NCI-H526 treated with DMSO at 0.1 percent for 48 hours (cell line): ENCODE measurements at places on chromosomes 12 and 14.

- DNase-seq: no peak
These were observed 11.0 kb downstream of the ZNF219 start for GRCh38 chr14:21087294-21088091.

- DNase-seq: no peak
These were observed 12.8 kb upstream of the WSB2 start for GRCh38 chr12:118073768-118074167.

GRCh38 chr12:113938471-113938870 lies 27.7 kb downstream of the RBM19 start:
- no peak for DNase-seq

GRCh38 chr12:130787445-130788410 lies 51.3 kb downstream of the STX2 start:
- DNase-seq: peak; percentile 53

- no peak for DNase-seq
These were observed 68.1 kb downstream of the TBC1D30 start for GRCh38 chr12:64892561-64892960.

GRCh38 chr12:130998136-130998535 lies 44.4 kb downstream of the ADGRD1 start:
- no peak for DNase-seq

DNA sequence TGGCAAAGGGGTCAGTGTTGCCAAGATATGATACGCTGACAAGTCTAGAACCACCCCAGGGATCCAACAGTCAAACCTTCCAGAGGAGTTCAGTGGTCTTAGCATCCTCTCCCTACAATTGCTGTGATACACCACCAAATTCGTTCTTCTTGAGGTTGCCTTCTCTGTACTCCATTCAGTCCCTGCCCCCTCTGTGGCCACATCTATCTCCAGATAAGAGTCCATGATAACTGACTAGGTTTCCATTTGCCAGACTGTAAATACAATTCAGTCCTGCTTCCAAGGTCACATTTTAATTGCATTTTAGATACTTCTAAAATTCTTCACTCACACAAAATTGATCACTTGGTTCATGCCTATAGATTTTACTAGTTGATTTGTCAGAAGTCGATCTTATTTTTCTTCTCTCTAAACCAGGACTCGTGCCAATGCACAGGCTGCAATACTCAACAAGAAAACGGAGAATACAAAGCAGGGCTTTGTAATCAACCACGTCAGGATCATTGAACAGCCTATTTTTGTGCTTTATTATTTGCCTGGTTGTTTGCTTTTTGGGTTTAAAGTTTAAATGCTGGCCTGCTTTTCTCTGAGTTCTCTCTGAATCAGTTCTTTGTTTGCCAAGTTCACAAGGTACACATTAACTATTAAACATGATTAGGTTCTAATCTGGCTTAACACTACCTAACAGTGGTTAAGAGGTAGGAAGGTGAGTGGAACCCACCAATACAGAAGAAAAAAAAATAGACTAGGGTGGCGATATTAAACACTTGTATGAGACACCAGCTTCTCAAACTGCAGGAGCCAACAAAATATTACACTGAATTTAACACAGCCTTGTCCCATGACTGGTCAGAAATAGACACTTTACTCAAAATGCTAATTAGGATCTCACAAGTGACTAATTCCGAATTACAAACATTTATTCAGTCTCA lies 5.3 kb upstream of the TSPAN8 start:
- peak; percentile 8 for DNase-seq

- DNase-seq: no peak
These were observed 66.4 kb downstream of the PTPRR start for GRCh38 chr12:70854138-70854537.

GRCh38 chr14:88195676-88196075 lies 127.4 kb downstream of the KCNK10 start:
- DNase-seq: no peak

DNA sequence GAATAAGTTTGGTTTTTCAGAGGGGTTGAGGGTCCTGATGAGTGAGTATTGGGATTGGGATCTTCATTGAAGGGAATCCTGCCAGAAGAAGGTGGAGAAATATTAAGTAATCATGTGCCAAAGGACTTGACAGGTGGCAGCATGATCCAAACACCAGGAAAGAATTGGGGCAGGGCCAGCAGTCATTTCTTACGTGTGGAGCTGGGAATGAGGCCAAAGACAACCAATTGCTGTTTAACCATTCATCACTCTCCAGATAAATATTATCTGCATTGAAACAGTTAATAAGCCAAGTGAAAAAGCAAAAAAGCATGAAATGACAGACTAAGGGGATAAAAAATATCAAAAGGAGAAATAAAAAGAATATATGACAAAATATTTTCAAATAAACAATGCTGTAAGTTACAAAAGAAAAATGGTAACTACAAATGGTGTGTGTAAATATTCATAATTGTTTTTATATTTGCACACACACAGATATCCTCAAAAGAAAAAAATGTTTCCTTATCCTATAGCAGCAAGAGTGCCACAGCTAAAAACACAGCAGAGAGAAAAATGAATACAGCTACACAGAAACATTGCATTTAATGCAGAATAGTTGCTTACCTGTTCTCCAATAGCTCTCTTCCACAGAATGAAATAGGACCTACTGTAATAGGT lies 26.2 kb downstream of the C2CD5 start:
- no peak for DNase-seq

GRCh38 chr12:10557329-10557728 lies 51.6 kb downstream of the EIF2S3B start:
- no peak for DNase-seq

DNA sequence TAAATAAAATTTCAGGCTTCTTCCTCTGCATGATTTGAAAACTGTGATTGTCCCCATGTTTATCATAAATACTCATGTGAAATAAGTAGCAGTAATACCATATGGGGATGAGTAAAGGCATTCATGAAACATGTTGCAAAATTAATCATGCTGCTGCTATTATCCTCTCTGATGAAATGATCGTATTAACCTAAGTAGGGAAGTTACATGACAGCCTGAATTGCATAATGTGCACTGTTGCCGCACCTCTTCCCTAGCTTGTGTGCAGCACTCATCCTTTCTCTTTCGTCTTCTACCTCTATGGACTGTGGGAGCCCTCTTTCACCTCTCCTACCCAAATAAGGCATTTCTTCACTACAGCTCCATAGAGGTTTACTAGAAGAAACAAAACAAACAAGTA lies 367.6 kb downstream of the SOX5 start:
- DNase-seq: no peak

- DNase-seq: no peak
These were observed 428.3 kb upstream of the NOVA1 start for GRCh38 chr14:27026097-27026496.

DNA sequence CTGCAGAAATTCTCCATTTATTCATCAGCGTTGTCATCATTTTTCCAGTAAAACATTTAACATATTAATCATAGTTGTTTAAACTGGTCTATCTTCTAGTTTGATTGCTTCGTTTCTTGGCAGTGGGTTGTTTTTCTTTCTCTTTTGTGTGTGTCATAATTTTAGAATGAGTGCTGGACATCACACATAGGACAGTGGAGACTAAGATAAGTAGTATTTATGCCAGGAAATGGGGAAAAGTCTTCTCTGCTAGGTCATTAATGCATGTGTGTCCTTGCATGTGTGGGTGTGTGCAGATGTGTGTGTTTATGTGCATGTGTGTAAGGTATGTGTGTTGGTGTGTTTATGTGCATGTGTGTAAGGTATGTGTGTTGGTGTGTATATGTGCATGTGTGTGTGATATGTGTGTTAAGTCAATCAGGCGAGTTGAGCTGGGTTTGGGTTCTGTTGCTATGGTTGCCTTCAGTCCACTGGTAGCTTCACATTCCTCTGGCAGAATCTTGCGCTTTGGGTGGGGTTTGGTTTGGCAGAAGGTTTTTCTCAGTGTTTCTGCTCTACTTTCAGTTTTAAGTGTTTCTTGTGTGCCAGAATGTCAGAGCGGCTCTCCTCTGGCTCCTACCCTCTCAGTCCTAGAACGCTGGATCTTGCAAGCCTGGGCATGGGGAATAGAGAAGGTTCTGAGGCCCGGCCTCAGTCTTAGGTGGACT lies 7.8 kb upstream of the ADGRD1 start:
- DNase-seq: no peak

DNA sequence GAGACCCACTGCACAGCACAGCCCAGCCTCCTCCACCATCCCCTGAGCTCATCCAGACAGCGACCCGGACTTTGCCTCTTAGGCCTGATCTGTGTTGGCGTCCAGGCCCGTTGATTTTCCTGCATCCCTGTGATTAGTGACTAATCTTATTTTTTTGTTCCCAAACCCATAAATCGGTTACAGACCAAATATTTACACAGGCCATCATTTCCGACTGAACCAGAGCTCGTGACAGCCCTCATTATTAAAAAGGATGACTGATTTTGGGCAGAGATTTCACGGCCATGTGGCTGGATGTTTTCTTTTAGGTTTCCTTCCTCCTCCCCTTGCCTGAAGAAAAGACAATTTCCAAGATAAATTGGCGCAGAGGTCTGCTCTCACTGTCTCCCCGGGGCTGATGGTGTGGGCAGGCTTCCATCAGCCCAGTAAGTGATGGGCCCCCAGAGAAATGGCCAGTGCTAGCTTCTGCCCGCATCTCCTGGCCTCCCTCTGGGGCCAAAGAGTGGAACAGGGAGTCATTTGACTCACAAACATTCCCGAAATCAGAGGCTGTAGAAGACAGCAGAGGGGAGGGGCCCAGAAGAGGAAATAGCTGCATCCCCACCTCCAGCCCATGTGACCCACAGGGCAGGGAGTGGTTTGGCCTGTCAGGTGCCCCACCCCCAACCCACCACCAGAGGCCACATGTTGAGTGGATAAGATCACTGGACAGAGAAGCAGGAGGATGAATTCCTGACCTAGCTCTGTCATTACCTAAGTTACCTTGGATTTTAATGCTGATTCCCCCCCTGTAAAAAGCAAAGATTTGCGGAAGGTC lies 283.5 kb downstream of the KSR2 start:
- no peak for DNase-seq

DNA sequence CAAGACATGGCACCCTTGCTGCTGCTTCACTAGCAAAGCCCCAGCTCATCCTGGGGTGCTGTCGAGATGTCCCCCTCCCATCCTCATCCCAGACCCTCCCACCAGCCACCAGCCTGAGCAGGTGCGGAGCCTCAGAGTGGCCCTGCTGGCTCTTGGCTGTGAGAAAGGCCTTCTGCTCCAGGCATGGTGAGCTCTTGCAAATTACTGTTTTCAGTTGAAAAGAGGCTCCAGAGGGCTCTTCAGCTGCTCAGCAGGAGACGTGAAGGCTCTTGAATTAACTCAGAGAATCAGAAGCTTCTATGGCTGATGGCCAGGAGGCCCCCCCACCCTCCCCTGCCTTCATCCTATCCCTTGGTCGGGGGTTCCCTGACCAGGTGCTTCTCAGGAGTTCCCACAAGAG lies 44.1 kb downstream of the WSCD2 start:
- DNase-seq: no peak

- no peak for DNase-seq
These were observed 44.2 kb downstream of the ATP2B1 start for GRCh38 chr12:89664441-89664840.

DNA sequence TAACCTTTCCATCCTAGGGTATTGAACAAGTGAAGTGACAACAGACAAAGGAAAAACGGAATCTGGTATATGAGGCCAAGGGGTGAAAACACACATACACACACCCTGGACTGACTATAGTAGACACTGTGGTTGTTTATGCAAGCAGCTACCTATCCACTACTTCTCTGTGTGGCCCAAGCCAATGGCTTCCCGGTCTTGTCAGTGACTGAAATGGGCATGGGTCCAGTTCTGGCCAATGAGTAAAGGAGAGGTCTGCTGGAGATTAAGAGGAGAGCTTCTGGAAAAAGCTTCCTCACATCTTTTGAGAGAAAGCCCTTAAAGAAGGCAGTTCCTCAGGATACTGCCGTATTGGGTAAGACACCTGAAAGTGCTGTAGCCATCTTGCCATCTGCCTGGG lies 19.3 kb downstream of the MBIP start:
- DNase-seq: no peak

GRCh38 chr12:6430124-6430989 lies 14.4 kb upstream of the CD27 start:
- DNase-seq: no peak

- DNase-seq: no peak
These were observed 23.0 kb downstream of the RTL1 start for GRCh38 chr14:100880271-100881101.

DNA sequence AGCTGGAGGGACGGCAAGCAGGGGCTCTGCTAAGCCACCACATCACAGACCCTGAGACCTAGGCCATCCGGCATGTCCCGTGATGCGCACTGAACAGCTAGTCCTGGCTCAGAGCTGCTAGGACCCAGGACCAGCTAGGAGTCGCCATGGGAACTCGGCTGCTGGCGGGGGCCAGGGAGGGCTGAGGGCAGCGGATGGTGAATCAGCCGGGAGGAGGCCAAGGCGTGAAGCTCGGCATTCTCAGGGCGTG lies 5.1 kb downstream of the AHNAK2 start:
- DNase-seq: no peak

DNA sequence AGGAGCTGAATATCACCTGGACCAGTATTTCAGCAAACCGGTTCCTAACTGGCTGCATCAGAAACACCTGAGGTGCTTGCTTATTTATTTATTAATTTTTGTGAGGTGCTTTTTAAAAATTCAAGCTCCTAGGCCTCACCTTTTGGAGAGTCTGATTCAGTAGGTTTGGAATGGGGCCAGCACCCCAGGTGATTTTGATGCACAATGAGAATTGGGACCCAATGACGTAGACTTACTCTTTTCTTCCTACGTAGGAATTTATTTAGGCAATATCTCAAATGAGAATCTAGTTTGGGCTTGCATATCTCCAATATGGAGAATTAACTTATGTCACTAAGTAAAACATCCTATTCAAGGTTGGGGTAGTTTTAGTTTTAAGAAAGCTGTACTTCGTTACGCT lies 7.3 kb downstream of the YEATS4 start:
- no peak for DNase-seq

GRCh38 chr12:2739832-2740641 lies 54.7 kb upstream of the FKBP4 start:
- DNase-seq: no peak

GRCh38 chr12:21546716-21547115 lies 20.6 kb downstream of the SPX start:
- no peak for DNase-seq
